ENCODE measurements at places on chromosomes 5 and 9. TPM values are rescaled to one million over a fixed set of nuclear protein-coding genes. Genes with fewer than 3 reads are reported as not detected.

The KIF4B gene
- total RNA-seq: under 0.01 TPM

The SH3GL2 gene
- 0.07 TPM for total RNA-seq

The SVEP1 gene
- 71.7 TPM for total RNA-seq

The IRX2 gene
- 0.69 TPM for total RNA-seq

The FAM221B gene
- total RNA-seq: not detected

The IFNA2 gene
- not detected for total RNA-seq

The ZNF454 gene
- total RNA-seq: 1.9 TPM

The GABRA6 gene
- total RNA-seq: not detected

The RMRP gene
- 22,749 TPM for total RNA-seq

The FABP6 gene
- total RNA-seq: not detected

The PCSK5 gene
- total RNA-seq: 9.9 TPM

The RBM22 gene
- total RNA-seq: 17.6 TPM

The RMND5B gene
- total RNA-seq: 30.0 TPM

The ORM2 gene
- total RNA-seq: not detected

The PCSK1 gene
- 0.30 TPM for total RNA-seq

The GHR gene
- total RNA-seq: 6.2 TPM

The TXNDC8 gene
- total RNA-seq: not detected

The IFNA21 gene
- not detected for total RNA-seq

The SMIM32 gene
- total RNA-seq: 0.07 TPM

The RBM27 gene
- 26.1 TPM for total RNA-seq

The RANBP3L gene
- total RNA-seq: 0.07 TPM

The SPAG8 gene
- total RNA-seq: 1.3 TPM

The MAT2B gene
- total RNA-seq: 38.9 TPM

The NLN gene
- 51.1 TPM for total RNA-seq

The TAF1L gene
- total RNA-seq: under 0.01 TPM
